ENCODE measurements at places on chromosomes 7 and 10.

GRCh38 chr10:128060341-128061250, 65.6 kb downstream of the MKI67 start:
- no peak for DNase-seq

DNA sequence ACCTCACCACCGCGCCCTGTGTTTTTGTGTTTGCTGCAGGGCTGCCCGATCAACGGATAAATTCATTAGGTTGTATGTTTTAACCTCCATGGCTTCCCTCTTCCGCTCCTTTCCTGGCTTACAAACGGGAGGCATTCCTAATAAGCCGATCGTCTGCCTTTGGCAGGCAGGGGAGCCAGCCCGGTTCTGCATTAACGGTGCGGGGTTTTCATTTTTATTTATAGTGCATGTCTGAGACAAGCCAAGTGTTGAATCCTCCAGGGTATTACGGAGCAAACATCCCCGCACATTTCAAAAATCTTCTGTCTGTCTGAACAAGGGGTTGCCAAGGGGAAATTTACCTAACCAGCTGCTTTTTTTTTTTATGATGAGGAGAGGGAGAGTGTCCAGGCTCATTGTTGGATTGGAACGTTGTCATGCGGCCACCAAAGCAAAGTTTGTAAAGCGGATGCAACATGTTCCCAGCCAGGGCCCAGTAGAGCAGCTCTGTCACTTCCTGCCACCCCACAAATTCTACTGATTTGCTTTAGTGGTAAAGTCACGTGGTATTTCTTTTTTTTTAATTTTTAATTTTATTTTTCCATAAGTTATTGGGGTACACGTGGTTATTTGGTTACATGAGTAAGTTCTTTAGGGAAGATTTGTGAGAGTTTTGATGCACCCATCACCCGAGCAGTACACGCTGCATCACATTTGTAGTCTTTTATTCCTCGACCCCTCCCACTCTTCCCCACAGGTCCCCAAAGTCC, 92.3 kb upstream of the BAIAP2L1 start:
- no peak for DNase-seq

DNA sequence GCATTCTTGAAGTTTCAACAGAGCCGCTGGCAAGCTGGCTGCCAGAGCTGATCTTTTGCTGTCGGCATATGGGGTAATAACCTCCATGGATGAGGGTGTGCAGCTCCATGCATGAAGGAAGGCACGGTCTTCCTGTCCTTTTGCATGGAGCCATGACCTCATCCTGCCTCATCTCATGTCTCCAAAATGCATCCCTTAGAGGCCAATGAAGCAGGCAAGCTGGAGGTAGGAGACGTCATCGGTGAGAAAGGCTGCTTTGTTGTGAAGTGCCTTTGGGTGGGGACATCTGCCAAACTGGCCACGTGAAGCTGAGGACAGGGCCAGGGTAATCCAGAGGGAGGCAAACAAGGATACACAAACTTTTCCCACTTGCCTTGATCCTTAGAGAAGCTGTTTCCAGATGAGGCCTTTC, 161.5 kb upstream of the TBX20 start:
- no peak for DNase-seq

GRCh38 chr10:62818426-62819011, 2.4 kb upstream of the EGR2 start:
- DNase-seq, result no peak

GRCh38 chr10:77842652-77843212, 83.8 kb downstream of the DLG5 start:
- no peak for DNase-seq

DNA sequence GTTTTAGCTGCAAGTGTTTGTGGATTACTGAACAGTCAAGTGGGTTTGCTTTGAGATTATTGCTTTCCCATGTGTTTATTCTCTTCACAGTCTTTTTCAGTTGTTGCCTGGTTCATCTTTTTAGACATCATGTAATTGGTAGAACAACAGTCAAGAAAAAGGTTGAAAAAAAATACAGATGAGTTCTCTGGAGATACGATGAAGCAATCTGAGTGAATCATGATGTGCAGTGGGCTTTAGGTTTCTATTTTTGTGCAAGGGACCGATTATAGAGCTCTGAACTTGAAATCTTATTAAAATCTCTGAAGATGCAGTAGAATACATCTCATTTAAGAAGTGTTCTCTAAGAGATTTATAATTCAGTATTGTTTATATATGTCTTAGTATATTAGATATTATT, 145.7 kb downstream of the SDK1 start:
- DNase-seq, result no peak

DNA sequence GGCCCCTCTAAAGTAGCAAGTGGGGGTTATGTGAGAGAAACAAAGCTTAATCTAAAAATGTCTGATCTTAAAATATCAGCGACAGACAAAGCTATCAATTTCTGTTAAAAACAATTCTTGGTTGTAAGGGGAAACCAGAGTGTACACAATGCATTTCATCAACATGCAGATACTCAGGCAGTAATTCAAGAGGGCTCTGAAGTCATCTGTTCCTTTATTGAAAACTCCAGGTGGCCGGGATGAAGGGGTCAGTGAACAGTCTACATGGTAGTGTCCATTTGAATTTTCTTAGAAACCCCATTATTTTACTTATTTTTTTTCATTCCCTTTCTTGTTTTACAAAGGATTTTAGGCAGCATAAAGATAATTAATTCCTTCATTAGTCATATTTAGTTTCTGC, 36.7 kb upstream of the BTBD16 start:
- DNase-seq, result peak; percentile 27

- DNase-seq, result no peak
These were observed 15.6 kb downstream of the FAM107B start for GRCh38 chr10:14758994-14759664.

DNA sequence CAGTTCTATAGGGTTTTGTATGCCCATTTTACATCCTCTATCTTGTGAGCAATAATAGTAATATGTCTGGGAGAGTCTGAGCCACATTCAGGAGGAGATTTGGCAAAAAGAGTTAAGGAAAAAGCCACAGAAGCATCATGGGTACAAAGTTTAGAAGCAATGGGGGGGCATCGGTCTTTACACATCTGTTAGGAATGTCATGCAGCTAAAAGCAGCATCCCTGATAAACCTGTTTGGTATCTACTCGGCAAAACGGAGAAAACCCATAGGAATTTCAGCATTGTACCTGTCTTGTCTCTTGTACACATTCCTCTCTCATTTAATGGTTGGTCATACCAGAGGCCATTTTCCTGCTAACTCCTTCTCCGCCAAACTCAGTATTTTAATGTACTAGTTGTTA, 12.5 kb upstream of the HERPUD2 start:
- no peak for DNase-seq

DNA sequence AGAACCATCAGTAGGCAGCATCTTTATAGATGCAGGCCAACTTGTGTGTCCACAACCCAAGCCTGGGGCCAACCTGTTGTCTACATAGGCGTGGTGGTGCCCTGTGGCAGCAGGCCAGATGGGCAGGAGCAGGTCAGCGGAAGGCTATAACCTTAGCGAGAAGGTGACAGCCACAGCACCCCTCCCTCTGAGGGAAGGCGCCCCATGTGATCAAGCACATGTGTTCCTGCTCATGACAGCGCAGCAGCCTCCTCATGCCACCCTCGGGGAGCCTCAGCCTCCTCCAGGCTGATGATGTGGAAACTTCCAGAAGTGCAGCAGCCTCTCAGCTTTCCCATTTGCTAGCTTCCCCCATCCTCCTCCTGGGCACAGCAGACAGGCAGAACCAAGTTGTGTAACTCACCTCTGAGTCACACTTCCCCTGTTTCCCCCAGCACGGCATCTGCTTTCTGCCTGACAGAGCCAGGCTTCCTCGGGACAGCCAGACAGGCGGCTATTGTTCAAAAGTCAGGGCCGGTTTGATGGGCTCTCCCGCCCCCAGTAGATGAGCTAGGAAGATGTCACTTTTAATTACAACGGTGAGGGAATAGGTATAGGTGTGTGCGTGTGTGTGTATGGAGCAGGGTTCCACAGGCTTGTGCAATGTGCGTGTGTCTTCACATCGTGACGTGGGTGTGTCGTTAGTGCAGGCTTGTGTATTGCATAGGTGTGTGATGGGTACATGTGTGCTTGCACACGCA, 312.0 kb upstream of the ZMIZ1 start:
- DNase-seq, result no peak

DNA sequence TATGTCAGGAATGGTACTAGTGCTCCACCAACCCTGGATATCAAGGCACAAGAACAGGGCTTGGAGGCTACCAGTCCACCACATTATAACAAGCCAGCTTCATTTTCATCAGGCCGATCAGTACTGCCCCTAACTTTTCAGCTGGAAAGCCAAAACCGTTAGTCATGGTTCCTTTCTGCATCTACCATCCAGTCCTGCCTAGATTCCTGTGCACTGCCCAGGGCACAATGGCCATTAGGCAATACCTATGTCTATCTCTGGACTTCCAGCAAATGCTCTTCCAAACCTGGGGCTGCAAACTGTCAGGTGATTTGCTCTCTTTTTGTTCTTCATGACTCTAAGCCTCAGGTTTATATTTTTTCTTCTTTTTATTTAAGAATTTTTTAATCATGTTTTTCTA, 937.7 kb downstream of the SORCS1 start:
- no peak for DNase-seq

DNA sequence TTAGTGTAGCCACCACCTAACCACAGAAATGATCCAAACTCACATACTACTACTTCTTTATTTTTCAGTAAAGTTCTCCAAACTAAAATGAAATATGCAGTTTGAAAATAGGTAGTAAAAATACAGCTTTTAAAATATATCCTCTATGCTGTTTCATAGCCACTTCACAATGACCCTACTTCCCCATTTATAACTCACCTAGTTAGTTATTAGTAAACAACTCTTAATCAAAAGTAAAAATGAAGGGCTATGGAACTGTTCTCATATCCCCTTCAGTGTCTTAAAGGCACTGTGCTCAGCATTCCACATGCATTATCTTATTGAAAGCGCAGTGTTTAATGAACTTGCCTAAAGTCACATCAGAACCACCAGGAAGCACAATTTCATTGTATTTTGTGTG, 43.5 kb downstream of the KMT2C start:
- DNase-seq, result no peak

- no peak for DNase-seq
These were observed 48.0 kb upstream of the KIF5B start for GRCh38 chr10:32104181-32104580.

DNA sequence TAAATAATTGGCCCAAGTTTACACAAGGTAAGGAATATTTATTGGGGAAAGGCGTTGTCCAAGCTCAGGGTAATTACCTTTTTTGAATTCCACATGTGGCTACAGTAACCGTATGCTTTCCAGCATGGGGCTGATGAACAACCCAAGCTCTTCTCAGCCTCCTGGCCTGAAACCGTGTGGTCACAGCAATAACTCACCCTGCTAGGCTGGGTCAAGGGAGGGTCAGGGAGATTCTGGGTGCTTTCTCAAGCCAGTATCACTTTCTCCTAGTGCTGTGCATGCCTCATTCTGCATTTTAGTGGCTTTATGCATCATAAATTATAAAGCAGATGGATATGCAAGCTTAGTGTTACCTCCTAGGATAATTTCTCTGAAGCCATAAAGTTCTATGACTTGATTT, 273.9 kb downstream of the PAXIP1 start:
- DNase-seq, result no peak

DNA sequence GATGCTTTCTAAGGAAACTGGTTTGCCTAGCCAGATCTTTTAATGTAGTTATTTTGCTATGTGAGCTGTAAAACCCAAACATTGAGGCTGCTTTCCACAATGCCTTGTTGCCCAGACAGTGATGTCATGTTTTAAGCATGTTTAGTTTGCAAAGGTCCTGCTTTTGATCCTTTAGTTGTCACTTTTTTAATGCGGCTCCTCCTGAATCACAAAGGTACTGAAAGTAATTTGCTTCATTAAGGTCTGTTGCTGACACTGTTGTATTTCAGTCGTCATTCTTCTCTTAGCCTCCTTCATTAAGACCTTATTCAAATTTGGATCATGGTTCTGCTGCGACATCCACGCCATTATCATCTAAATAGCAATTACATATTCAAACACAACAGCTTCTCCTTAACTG, 10.6 kb downstream of the RPA3 start:
- peak; percentile 70 for DNase-seq

Data from DMS 273 treated with DMSO at 0.1 percent for 48 hours (cell line).